ENCODE measurements at places on chromosomes 7 and 10. TPM values are rescaled to one million over a fixed set of nuclear protein-coding genes. Genes with fewer than 3 reads are reported as not detected.

GRCh38 chr10:5534880-5535856 lies 10.4 kb downstream of the CALML3 start:
- H3K36me3 ChIP-seq = no peaks in the 10 kb centered on the region
- no peak overlapping the region for H3K27ac ChIP-seq
- H3K4me3 ChIP-seq = no peak overlapping the region

DNA sequence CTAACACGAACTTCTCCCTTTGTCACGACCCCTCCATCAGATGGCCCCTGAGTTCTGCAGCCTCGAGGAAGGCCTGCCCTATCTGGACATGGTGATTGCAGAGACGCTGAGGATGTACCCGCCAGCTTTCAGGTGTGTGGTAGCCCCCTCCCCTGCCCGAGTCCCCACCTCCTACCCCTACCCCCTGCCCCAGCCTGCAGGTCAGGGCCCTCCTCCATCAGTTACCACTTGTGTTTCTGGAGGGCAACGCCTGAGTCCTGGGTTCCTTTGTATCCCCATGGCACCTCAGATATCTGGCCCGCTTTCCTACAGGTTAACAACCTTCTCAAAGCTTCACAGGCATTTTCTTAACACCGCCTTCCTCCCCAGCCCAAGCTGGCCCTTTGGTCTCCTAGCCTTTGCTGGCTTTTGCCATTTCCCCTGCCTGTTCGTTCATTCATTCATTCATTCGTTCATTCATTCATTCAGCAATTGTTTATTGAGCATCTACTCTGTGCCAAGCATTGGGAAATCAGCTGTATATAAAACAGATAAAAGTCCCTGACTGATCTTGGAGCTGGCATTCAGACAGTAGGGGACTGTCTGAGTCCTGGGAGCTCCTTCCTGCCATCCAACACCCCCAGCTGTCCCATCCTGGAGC lies 55.6 kb downstream of the PARP12 start:
- no peak overlapping the region for H3K27ac ChIP-seq
- H3K4me1 ChIP-seq = peaks cover under 1% of the 10 kb centered on the region
- peaks cover 12% of the 10 kb centered on the region for H3K27me3 ChIP-seq
- DNase-seq = no peak
- no peaks in the 10 kb centered on the region for H3K36me3 ChIP-seq

The CALML3 gene
- total RNA-seq = not detected

GRCh38 chr7:129126314-129126713 lies 18.2 kb upstream of the TSPAN33 start:
- DNase-seq = no peak
- H3K36me3 ChIP-seq = no peaks in the 10 kb centered on the region
- peaks cover 6% of the 10 kb centered on the region for H3K4me1 ChIP-seq
- H3K27ac ChIP-seq = no peak overlapping the region

- no peak for DNase-seq
- H3K27ac ChIP-seq = peak overlapping the region; percentile 45
- peaks cover 2% of the 10 kb centered on the region for H3K36me3 ChIP-seq
- peaks cover 21% of the 10 kb centered on the region for H3K4me1 ChIP-seq
- no peak overlapping the region for H3K4me3 ChIP-seq
These were observed 12.0 kb downstream of the IFIT5 start for GRCh38 chr10:89426230-89426868.

DNA sequence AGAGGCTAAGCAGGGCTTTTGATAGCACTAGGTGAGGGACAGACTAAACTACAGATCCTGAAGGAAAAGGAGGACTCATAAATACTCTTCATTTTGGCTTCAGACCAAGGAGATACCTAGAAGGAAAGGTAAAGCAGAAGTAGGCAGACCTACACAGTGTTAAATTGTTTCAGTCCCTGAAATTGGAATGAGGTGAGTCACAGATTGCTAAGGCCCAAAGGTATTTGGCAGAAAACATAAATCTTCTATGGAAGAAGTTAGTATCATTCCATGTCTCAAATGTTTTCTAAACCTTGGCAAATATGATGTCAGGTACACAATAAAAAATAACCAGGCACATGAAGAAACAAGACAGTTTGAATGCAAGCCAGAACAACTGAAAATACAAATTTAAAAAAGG lies 30.0 kb downstream of the MTERF1 start:
- H3K27me3 ChIP-seq = no peaks in the 10 kb centered on the region
- peaks cover 16% of the 10 kb centered on the region for H3K36me3 ChIP-seq
- peaks cover 3% of the 10 kb centered on the region for H3K4me1 ChIP-seq

- no peak for DNase-seq
- H3K27ac ChIP-seq = no peak overlapping the region
- no peaks in the 10 kb centered on the region for H3K4me1 ChIP-seq
- no peaks in the 10 kb centered on the region for H3K27me3 ChIP-seq
These were observed 198.8 kb downstream of the GRID1 start for GRCh38 chr10:86167762-86168128.

The SLC18A2 gene
- total RNA-seq = not detected

- no peaks in the 10 kb centered on the region for H3K4me1 ChIP-seq
- no peak overlapping the region for H3K4me3 ChIP-seq
- no peak for DNase-seq
- H3K27me3 ChIP-seq = no peaks in the 10 kb centered on the region
- H3K27ac ChIP-seq = no peak overlapping the region
- H3K36me3 ChIP-seq = no peaks in the 10 kb centered on the region
These were observed 15.5 kb upstream of the KIF20B start for GRCh38 chr10:89685936-89686335.

- no peak overlapping the region for H3K4me3 ChIP-seq
- no peak for DNase-seq
- no peak overlapping the region for H3K27ac ChIP-seq
- peaks cover 36% of the 10 kb centered on the region for H3K36me3 ChIP-seq
- no peaks in the 10 kb centered on the region for H3K27me3 ChIP-seq
- peaks cover 24% of the 10 kb centered on the region for H3K4me1 ChIP-seq
These were observed 123.4 kb upstream of the ZNF746 start for GRCh38 chr7:149620961-149621360.
